ENCODE measurements at places on chromosomes 6 and 20. TPM values are rescaled to one million over a fixed set of nuclear protein-coding genes. Genes with fewer than 3 reads are reported as not detected.

Gene MLN
- not detected for total RNA-seq

Gene SLC22A3
- 41.5 TPM for total RNA-seq

Gene C20orf204
- total RNA-seq = 0.62 TPM

Gene SLC22A1
- total RNA-seq = 2.5 TPM

Gene HRH3
- total RNA-seq = 0.03 TPM

Gene CCM2L
- 0.33 TPM for total RNA-seq

Gene SCRT2
- total RNA-seq = not detected

Gene OOEP
- not detected for total RNA-seq

Gene ECT2L
- not detected for total RNA-seq

Gene HLA-DRB1
- total RNA-seq = not detected

Gene RBPJL
- total RNA-seq = not detected

Gene BPIFA1
- total RNA-seq = not detected

Gene KIFC1
- 47.9 TPM for total RNA-seq

Gene SLPI
- total RNA-seq = 9.3 TPM

Gene GLP1R
- not detected for total RNA-seq

Gene OR2B6
- 0.15 TPM for total RNA-seq

Gene RAMACL
- total RNA-seq = 0.20 TPM

Gene PMEPA1
- 464 TPM for total RNA-seq

Gene KCNK16
- not detected for total RNA-seq

Gene BPHL
- 22.9 TPM for total RNA-seq

Gene CCDC170
- 0.18 TPM for total RNA-seq

Gene PTPRK
- total RNA-seq = 17.7 TPM

Gene SFTA2
- total RNA-seq = not detected

Gene CLPSL2
- 1.2 TPM for total RNA-seq

Gene TRIM15
- 0.09 TPM for total RNA-seq

Gene PAK5
- not detected for total RNA-seq

Gene FERMT1
- 17.4 TPM for total RNA-seq

Gene SAPCD1
- 2.7 TPM for total RNA-seq

Gene UNC5CL
- total RNA-seq = 0.52 TPM

Gene ZBTB9
- 11.8 TPM for total RNA-seq

Gene ZNF217
- total RNA-seq = 20.6 TPM

Gene SLC22A7
- total RNA-seq = not detected

Gene MAVS
- total RNA-seq = 22.5 TPM

Gene SLC22A16
- total RNA-seq = not detected

Gene RAET1L
- 0.40 TPM for total RNA-seq

Gene MCHR2
- not detected for total RNA-seq

Gene SLC35D3
- total RNA-seq = 0.05 TPM

Gene BNIP5
- not detected for total RNA-seq

Gene SNAP91
- 0.21 TPM for total RNA-seq

Gene DOK5
- 0.05 TPM for total RNA-seq

Gene HLA-DMB
- total RNA-seq = 2.5 TPM

Gene MUCL3
- total RNA-seq = 0.06 TPM

Gene FRS3
- total RNA-seq = 2.8 TPM

Gene CGA
- total RNA-seq = 0.21 TPM

Gene DNAH8
- not detected for total RNA-seq

Gene GSTA3
- total RNA-seq = not detected

Gene PRKN
- 0.02 TPM for total RNA-seq

Gene C20orf144
- total RNA-seq = 0.13 TPM

Gene IL17A
- not detected for total RNA-seq

Gene CPNE5
- not detected for total RNA-seq

Gene KHDC1
- total RNA-seq = 4.5 TPM

All from A549 treated with CORT108297 at 1 μM for 4 hours (cell line).